ENCODE measurements at places on chromosomes 5 and 9.

- no peak for DNase-seq
Measured at GRCh38 chr9:132752877-132753592, 82.8 kb downstream of the GTF3C4 start.

- no peak for DNase-seq
Measured at GRCh38 chr5:111627862-111628261, 115.5 kb upstream of the STARD4 start.

DNA sequence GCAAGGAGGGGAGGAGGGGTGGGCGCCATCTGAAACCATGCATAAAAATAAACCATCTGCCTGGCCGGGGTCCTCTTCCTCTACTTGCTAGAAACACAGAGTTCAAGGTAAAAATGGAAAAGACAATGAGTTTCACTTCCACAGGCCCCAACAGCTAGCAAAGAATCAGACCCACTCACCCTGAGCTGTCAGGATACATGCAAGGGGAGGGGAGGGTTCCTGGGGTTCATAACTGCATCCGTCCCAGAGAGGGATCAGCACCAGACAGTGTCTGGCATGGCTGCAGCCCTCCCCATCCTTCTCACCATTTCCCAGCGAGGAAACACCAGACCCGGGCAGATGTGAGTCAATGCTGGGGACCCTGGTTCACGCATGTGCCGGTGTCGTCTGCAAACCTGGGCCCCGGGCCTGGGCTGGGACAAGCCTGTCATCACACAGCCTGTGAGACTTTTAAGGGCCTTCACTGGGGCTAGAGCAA lies 55.4 kb downstream of the SEMA4D start:
- DNase-seq, result no peak

- no peak for DNase-seq
Measured at GRCh38 chr9:90940280-90940679, 138.7 kb downstream of the SYK start.

DNA sequence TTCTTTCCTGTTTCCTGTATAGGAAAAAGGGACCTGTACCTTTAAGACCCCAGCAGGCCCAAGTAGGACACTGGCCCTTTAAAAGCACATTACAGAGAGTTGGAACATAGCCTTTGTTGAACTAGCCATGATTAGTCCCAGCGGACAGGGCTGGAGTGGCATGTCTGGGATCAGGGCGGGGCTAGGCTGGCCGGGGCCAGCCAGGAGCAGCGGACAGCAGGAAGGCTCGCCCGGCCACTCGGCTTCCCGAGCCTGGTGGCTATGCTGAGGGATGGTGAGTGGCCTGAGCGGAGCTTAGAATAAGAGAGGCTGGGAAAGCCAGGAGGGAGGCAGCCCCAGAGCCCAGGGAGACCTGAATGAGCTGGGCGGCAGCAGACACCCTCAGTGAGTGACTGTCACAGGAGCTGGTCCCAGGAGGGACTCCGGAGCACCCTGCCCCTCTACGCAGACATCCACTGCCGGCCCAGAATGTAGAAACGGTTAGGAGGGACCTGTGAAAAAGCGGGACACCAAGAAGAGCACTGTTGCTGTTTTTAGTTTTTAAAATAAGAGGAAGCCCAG lies 92.1 kb downstream of the DAB2IP start:
- no peak for DNase-seq

- no peak for DNase-seq
Measured at GRCh38 chr9:109918339-109919163, 138.6 kb downstream of the PALM2AKAP2 start.

DNA sequence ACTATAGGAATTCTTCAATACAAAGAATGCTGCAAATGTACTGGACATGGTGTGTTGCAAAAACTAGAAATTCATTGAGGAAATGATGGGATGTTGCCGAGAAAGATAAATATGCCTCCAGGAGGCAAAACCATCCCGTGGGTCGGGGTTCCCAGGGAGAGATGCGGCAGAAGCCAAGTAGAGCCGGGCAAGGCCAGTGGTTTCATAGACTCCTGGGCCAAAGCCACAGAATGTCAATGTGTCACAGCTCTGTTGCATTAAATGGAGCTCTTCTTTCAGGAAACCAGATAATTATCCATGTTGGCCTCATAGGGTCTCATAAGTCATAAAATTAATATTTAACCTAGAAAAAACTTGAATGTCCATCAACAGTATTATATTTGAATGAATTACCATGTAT lies 419.5 kb upstream of the CDH10 start:
- no peak for DNase-seq

GRCh38 chr5:6714226-6715041 lies 1.2 kb downstream of the TENT4A start:
- no peak for DNase-seq

GRCh38 chr9:117825609-117826347 lies 121.6 kb downstream of the TLR4 start:
- no peak for DNase-seq

DNA sequence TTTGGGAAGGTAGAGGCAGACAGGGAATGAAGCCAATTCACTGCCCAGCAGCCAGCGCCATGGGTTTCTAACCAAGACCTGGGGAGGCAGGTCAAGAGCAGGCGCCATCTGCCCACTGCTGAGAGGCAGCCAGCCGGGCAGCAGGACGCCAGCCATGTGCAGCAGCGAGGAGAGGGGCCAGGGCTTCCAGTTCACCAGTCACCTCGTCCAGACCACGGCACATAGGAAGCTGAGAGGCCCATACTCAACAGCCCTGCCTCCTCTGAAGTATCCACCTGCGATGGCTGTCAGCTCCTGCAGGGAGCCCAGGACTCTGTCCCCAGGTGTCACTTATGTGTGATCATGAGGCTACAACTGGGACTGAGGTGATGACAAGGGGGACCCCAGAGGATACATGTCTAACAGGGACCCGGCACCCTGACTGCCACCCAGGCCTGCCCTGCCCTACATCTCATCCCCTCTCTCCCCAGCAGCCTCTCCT lies 30.1 kb downstream of the IPPK start:
- no peak for DNase-seq

- no peak for DNase-seq
Measured at GRCh38 chr9:125568621-125569020, 138.4 kb downstream of the MAPKAP1 start.

GRCh38 chr5:27900761-27901160 lies 862.4 kb upstream of the CDH9 start:
- DNase-seq, result no peak

DNA sequence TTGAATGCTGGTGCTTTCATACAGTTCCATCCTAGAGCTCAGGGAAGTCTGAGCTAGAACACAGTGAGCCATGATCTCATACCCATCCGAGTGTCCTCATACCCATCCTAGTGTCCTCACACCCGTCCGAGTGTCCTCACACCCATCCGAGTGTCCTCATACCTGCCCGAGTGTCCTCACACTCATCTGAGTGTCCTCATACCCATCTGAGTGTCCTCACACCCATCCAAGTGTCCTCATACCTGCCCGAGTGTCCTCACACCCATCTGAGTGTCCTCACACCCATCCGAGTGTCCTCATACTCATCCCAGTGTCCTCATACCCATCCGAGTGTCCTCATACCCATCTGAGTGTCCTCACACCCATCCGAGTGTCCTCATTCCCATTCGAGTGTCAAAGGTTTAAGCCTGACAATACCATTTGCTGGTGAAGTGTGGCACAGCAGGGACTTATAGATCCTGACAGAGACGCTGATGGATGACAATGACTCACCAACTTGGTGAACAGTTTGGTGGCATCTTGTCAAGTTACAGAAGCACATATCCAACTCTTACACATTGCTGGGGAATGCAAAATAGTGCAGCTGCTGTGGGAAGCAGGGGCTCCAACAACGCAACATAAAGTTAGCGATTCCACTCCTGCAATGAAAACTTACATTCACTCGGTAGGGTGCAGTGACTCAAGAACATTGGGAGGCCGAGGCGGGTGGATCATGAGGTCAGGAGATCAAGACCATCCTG lies 77.0 kb upstream of the COL5A1 start:
- no peak for DNase-seq

DNA sequence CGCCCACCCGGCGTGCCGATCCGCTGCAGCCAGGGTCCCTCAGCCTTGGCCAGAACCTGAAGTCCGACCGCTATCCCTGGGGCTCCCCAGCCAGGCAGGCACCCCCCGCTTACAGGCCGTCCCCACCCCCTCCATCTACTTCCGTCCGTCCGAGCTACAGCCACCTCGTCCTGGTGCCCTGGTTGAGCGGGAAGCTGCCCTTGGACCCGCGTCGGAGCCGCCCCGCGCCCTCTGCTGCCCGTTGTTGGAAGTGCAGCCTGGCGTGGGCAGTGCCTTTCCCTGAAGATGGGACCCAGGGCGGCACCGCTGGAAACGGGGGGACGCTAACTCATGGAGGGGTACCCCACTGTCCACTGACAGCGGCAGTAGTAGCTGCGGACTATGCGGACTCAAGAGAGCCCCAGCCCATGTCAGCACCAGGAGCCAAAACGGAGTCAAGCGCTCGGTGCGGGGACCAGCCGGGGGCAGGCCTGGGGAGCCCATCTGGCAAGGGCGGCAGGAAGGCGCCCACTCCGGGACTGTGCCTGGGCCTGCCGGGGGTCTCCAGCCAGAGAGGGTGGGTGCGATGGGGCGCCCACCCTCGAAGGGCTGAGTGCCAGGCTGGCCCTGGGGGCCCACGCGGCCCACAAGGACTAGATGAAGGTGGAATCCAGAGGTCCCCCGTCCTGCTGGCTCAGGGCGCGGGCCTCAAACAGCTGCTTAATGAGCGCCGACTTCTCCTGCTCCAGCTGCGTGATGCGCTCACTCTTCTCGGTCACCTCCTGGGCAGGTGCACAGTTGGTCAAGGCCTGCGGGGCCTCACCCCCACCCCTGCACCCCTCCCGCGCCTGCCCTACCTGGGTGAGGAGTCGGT lies 6.1 kb downstream of the SAPCD2 start:
- no peak for DNase-seq

- DNase-seq, result no peak
Measured at GRCh38 chr5:10036136-10036815, 213.4 kb downstream of the ATPSCKMT start.

- DNase-seq, result no peak
Measured at GRCh38 chr5:33841891-33842290, 49.9 kb downstream of the ADAMTS12 start.

GRCh38 chr9:76827296-76828080 lies 63.2 kb downstream of the PCA3 start:
- DNase-seq, result no peak

DNA sequence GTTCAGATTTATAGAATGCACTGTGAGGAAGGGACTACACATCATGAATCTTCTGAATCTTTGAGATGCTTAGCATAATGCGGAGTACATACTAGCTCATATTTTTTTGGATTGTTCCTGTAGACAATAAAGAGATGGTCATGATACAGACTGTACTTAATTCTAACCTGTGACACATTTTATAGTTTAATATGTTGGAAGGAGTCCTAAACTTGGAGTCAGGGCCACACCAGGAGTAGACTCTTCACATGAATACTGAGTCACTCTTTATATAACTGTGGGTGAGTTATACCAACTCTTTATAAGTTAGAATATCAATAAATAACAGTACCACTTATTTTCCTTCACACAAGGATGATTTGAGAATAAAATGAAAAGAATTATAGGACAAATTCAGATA lies 16.9 kb downstream of the C9orf85 start:
- no peak for DNase-seq

GRCh38 chr9:133694686-133695085 lies 43.5 kb downstream of the SARDH start:
- no peak for DNase-seq

GRCh38 chr9:88922091-88922490 lies 69.2 kb upstream of the S1PR3 start:
- no peak for DNase-seq

GRCh38 chr9:19694601-19695000 lies 94.2 kb downstream of the SLC24A2 start:
- no peak for DNase-seq

DNA sequence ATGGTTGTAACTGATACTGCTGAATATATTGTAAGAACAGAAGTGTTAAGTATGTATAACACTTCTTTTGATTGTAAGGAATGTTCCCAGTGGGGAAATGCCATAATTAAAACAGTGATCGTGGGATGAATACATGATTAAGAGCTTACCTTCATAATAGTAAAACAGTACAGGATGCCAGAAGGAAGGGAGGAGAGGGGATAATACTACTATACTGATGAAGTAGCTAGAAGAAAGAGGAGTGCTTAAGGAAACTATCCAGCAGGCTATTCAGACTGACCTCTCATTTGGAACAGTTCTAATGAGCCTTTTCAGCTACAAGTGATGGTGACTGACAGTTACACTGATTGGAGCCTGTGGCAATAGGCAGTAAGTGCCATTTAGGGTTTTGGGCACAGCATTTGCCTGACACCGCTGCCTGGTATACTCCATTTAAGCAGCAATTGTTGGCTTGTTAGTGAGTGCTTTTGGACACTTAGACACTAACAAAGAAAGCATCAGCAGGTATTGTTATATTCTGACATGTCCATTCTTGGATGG lies 33.8 kb upstream of the KDM4C start:
- no peak for DNase-seq

DNA sequence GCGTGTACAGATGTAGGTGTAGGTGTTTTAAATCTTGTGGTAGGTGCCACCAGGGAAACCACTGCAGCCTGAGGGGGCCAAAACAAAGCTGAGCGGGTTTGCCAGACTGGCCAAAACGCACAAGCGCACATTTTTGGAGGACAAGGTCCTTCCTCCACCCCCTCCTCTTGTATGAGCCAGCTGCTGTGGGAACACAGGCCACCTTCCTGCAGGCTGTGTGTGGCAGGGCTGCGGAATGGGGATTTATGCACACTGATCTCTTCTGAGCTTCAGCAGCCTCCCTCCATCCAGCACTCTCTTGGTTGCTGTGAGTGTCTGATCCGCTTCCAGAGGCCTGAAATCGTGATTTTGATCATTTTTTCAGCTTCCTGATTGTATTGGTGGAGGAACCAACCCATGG lies 22.4 kb downstream of the ZBTB43 start:
- no peak for DNase-seq

DNA sequence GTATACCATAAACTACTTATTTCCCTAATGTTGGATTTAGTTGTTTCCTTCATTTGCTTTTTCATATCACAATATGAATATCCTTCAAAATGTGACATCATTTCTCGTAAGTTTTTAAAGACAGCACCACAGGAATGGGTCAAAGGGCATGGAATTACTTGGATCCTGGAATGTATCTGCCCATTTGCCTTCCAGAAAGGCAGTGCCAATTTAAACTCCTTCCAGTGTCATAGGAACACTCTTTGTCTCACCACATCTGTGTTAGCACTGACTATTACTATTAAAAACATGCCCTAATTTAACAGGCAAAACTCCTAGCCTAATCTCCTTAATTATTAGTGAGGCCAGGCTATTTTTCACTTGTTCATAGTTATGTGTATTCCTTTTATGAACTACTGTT lies 58.0 kb downstream of the SPTLC1 start:
- DNase-seq, result no peak

GRCh38 chr5:72634444-72634843 lies 127.2 kb upstream of the ZNF366 start:
- DNase-seq, result no peak
